Fibroblast of mammary gland (primary cell): ENCODE measurements at places on chromosomes 2 and 18.

DNA sequence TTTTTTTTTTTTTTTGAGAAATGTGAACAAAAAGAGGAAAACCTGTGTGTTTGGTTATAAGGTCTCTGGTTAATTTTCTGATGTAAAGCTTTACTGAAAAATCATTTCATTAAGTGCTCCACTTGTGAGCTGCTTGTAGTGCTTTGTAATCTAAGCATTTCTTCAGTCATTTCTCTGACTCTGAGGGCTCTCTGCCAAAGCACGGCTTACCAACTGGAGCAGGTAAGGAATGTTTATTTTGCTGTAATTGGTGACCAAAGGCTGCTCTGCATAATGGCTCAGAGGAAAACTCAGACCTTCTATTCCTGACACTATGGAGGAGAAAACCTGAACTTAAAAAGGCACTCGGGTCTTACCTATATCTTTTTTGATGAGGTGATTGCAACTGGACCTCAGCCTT lies 848.8 kb downstream of the MBD2 start:
- no peak for DNase-seq

GRCh38 chr2:10934979-10935350 lies 23.2 kb downstream of the KCNF1 start:
- DNase-seq = no peak

GRCh38 chr2:20997953-20998722 lies 45.7 kb downstream of the APOB start:
- no peak for DNase-seq

DNA sequence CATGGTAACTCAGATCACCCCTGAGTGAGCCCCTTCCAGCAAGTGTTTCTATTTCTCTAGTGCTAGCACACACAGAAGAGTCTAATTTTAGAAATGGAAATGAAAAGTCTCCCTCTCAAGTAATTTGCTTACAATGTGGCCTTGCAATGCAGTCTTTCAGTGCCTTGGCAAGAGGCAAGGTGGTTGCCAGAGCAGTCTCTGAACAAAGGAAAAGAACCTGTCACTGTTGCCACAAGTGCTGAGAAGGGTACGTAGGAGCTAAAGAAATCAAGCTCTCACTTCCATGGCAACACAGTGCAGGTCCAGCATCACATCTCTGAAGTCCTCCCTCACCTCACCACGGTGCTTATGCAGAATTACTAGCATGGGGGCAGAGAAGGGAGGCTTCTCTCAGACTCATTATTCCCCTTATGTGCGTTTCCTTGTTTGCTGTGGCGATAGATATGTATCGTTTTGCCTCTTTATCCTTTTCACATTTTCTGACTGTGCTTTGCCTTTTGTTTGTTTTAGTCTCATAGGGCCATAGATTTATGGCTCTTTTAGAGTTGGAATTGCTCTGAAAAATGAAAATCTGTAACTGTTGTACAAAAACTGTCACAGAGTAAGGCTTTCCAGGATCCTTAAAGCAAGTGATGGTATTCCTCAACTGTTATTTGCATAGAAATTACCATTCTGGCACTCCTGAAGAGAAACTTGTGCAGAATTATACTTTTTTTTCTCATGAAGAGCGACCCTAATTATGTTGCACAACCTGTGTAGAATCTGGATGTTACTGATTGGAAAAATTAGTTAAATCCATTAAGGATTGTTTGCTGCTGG lies 164.8 kb downstream of the CCDC85A start:
- no peak for DNase-seq

GRCh38 chr2:96702098-96702785 lies 37.6 kb downstream of the LMAN2L start:
- no peak for DNase-seq

DNA sequence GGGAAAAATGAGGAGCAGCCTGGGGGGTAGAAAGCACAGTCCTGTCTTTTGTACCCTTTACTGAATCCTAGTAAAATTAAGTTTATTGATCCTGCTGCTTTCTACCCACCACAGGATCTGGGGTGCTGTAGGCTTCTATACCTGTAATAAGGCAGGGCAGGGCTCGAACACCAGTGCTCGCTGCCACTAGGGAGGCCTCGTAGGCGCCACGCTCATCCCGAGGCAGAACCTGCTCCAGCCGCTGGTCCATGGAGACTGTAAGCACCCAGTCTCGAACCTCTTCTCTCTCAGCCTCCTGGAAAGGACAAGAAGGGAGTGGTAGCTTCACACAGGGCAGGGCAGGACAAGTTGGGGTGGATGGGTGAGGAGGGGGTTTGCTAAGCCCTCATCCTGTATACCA lies 3.0 kb downstream of the KRTCAP3 start:
- no peak for DNase-seq

GRCh38 chr2:215870088-215870490 lies 143.3 kb downstream of the MREG start:
- peak; percentile 82 for DNase-seq

DNA sequence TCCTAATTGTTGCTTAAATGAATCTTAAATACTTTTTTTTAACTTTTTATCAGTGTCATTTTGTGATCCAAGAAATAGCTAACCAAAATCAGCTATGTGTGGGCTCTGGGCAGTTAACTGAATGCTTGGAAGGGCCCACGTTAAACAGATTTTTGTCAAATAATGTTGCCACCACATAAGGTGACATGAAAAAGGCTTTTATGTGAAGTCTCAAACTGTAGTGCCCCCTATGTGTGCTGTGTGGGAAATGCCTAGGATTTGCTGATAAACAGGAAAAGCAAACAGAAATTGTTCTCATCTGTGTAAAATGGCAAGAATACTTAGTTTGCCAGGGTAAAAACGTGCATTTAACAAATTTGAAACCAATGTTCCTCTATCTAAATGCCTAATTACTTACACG lies 242.2 kb downstream of the ZNF516 start:
- peak; percentile 34 for DNase-seq

DNA sequence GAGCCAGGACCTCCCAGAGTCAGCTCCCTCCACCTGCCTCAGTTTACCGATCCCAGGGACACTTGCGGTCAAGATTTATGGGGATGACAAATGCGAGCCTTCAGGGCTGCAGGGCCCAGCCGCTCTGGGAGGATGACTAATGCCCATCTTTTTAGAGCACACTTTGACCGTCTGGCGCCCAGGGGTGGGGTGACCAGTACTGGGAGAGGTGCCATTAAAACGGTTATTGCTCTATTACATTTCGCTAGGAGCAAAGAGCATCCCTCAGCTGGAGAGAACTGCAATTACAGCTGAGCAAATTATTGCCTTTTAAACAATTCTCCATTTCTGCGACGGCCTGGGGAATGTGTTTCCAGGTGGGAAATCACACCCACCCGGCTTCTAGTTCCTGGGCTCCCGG lies 42.6 kb upstream of the HPCAL1 start:
- DNase-seq = peak; percentile 47

GRCh38 chr2:173658946-173659371 lies 304.3 kb downstream of the CDCA7 start:
- peak; percentile 67 for DNase-seq

DNA sequence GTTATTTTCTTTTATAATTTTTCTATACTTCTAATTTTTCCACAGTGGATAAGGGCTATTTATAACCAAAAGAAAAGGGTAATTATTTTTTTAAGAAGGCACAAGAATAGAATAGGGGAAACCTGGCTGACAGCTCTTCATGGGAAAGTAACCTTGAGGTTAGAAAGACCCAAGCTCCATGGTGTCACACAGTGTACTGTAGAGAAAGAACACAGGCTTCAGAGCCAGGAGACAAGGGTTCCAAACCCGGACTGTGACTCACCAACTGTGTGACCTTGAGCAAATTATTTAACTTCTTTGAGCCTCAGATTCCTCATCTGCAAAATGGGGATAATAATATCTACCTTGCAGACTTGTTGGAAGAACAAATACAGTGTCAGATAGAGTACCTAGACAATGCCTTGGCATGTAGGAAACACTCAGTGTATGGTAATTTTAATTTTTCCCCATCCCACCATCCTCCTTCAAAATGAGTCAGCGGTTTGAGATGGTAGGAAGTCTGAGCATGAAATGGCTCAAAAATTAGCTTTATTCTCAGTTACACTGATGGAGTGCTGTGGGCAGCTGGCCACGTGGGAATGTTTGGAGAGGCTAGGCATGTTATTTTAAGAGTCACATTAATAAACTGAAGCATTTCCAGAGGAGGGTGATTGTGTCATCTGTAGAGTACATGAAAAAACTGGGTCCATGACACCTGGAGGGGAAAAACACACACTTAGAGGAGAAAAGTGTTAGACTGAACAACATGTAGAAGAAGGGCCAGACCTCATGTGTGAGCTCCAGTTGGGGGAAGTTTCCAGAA lies 36.7 kb downstream of the TMEM37 start:
- peak; percentile 14 for DNase-seq

DNA sequence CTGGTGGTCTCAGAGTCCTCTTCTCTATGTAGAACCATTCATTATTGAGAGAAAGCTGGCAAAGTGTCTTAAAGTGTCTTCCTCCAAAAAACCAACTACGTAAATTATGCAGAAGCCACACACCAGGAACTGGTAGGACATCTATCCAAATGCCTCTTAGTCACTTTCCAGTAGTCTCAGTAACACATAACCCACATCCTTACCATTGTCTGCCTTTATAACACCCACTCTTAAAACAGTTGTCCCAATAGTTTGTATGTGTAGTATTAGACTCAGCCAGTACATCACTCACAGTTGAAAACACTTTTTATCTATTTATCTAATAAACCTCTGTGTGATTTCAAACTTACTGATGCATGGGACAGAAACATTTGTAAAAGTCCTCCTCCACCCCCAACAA lies 143.6 kb upstream of the HNRNPA3 start:
- no peak for DNase-seq

- no peak for DNase-seq
These were observed 288.5 kb upstream of the SLC8A1 start for GRCh38 chr2:40740419-40740818.

DNA sequence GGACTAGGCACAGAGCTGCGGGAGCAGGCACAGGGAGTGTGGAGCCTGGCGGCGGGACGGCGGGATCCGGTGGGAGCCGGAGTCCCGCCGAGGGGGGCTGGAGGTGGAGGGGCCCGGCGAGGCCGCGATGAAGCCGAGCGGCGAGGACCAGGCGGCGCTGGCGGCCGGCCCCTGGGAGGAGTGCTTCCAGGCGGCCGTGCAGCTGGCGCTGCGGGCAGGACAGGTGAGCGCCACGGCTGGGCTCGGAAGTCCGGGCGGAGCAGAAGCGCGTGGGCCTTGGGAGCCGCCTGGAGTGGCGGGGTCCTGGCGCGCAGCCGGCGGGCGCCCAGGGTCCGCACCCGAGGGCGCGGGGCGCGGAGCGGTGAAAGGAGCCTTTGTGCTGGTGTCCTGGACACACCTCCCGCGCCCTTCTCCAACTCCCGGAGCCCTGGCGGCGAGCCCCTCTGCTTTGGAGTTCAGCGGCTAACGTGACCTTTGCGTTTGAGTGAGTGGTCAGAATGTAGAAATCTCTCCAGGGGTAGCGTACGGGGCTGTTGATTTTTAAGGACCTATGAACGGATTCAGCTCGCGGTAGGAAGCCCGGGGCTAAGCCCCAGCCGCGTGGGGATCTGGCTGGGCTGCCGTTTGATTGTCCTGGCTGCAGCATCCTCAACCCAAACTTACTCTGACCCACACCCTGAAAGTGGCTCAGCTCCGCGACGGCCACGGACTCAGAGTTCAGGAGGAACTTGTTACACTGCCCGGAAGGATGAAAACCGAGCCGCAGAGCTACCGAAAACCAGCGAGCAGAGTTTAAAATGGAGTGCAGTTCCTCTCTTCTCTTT lies 448 bp downstream of the IMPA2 start:
- DNase-seq = peak; percentile 25

- DNase-seq = peak; percentile 8
These were observed 2.9 kb upstream of the CASP10 start for GRCh38 chr2:201180010-201180409.

DNA sequence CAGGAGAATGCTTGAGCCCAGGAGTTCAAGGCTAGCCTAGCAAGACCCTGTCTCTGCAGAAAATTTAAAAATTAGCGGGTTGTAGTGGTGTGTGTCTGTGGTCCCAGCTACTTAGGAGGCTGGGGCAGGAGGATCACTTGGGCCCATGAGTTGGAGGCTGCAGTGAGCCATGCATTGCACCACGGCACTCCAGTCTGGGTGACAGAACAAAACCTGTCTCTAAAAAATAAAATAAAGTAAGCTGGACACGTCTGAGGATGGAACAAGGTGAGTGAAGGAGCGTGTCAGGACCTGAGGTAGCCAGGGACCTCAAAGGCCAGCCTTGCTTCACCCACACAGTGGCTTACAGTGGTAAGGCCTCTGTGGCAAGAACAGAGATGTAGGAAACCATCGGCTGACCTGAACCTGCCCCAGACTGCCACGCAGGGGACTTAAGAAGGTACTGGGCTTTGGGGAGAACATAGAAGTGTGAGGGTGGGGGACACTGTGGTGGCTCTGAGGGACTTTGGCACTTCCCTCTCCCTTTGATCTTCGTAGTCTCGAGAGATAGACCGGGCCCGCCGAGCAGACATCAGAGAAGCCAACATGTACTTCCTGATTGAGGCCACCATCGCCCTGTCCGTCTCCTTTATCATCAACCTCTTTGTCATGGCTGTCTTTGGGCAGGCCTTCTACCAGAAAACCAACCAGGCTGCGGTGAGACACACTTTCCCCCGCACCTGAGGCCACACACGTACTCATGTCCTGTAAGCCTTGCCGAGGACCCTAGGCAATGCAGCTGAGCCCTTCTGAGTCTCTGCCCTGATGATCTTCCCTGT lies 7.5 kb downstream of the SLC11A1 start:
- no peak for DNase-seq

DNA sequence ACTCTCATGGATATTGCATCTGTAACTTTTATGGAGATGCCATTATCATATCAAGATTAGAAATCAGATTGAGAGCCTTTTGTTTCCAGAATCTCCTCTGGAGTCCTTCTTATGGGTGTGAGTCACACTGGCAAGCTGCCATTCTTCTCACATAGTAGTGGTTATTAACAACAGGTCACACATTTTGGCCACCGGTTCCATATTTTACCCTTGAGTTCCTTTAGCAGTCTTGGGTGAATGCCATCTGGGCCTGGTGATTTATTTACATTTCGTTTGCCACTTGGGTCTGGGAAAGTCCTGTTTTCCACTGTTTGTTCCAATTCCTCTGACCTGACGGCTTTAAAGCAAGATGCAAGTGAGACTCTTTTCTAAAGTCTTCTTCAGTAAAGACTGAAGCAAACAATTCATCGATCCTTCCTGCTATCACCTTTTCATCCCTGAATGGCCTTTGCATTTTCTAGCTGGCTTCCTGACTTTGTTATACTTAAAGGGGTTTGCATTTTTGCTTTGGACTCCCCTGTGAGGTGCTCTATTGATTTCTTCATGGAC lies 80.5 kb upstream of the CAVIN2 start:
- DNase-seq = peak; percentile 91

DNA sequence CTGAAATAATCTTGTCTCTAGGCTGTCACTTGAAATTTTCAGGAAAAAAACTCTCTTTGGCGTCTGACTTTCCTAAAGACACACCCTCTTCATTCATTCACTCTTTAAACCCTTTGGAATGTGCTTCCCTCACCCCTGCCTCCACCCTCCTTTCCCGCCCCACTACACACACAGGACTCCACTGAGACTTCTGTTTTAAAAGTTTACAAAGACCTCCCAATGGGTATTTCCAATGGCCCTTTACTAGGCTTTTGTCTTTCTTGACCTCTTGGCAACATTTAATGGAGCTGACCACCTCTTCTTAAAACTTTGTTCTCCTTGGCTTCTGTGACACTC lies 96.1 kb downstream of the RBMS1 start:
- DNase-seq = peak; percentile 63

- DNase-seq = peak; percentile 75
These were observed 33.7 kb upstream of the NPAS2 start for GRCh38 chr2:100786297-100786658.
